SJCRH30 (cell line): ENCODE measurements at places on chromosomes 2 and 18.

DNA sequence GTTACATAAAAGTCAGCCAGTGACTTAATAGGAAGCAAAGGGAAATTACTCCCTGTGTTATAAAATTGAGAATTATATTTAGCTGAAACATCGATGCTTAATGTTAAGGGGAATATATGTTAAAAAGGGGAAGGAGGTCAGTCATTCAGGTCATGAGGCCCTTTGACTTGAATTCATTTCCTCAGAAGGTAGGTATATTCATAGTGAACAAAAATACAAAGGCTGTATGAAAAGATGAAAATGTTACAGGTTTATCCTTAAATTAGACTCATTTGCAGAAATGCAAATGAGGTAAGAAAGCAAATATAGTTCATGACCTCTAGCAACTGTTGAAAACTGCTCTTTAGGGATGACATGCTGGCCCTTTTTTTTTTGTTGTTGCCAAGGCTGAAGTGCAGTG is 20.8 kb downstream of the MSH6 start:
- DNase-seq, result no peak

- DNase-seq, result no peak
These were observed 94.4 kb downstream of the TAF4B start for GRCh38 chr18:26320686-26321085.

DNA sequence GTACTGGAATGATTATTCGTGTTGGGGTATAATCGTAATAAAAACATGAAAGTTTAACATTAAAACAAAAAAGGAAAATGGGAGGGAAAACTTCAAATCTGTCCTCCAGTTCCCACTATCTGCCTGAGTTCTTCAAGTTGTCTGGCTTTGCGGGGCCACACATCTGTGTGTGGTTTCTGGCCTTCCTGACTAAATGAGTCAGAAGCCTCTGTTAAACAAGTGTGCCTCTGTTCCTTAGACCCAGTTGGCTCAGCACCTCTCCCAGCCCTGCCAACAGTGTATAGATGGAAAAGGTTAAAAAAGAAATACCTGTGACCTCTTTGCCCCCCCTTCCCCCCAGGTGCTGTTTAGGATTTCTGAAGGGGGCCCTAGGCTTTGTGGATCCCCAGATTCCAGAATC is 30.2 kb downstream of the XDH start:
- peak; percentile 34 for DNase-seq

- no peak for DNase-seq
These were observed 5.7 kb downstream of the MCM6 start for GRCh38 chr2:135870571-135870970.

GRCh38 chr2:53422979-53423378 is 344.6 kb upstream of the CHAC2 start:
- DNase-seq, result peak; percentile 73
